ENCODE measurements at places on chromosomes 2 and 18.

GRCh38 chr2:181771356-181771755 is 91.0 kb upstream of the NEUROD1 start:
- peaks cover 5% of the 10 kb centered on the region for H3K27me3 ChIP-seq
- H3K36me3 ChIP-seq, result no peaks in the 10 kb centered on the region

DNA sequence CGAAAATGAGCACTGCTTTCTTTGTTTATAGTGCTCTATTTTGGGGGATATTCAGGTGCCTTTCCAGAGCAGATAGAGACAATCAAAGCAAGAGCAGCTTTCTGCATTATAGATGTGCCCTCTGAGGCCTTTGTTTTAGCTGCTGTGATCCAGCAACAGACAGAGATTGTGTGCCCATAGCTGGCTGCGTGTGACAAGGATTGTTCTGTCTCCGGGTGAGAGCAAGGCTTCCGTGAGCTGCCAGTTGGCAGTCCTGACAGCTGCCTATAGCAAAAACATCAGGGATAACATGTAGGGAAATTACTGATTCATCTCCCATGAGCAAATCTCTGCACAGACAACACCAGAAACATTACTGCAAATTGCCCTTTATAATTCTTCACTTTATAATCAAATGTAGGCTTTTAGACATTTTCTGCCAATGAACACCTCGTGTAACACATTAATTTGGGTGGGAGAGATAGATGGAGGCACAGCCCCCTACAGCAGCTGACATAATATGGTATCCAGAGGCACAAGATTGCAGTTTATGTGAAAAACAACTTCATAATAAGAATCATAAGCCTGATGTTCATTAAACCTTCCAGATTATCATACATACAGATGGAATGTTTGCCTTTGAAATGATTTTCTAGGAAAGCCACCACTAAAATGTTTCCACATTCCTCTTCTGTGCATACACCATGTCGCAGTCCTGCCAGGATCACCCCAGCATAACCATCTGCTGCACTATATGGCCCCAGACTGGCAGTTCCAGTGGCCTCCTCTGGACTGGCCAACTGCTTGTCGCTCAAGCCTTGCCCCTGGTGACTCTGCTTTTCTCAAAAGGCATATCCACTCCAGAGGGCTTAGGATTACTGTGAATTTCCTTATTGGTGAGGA is 131.2 kb downstream of the TRIB2 start:
- H3K27ac ChIP-seq, result no peak overlapping the region
- peaks cover 18% of the 10 kb centered on the region for H3K27me3 ChIP-seq
- no peaks in the 10 kb centered on the region for H3K36me3 ChIP-seq
- DNase-seq, result no peak

DNA sequence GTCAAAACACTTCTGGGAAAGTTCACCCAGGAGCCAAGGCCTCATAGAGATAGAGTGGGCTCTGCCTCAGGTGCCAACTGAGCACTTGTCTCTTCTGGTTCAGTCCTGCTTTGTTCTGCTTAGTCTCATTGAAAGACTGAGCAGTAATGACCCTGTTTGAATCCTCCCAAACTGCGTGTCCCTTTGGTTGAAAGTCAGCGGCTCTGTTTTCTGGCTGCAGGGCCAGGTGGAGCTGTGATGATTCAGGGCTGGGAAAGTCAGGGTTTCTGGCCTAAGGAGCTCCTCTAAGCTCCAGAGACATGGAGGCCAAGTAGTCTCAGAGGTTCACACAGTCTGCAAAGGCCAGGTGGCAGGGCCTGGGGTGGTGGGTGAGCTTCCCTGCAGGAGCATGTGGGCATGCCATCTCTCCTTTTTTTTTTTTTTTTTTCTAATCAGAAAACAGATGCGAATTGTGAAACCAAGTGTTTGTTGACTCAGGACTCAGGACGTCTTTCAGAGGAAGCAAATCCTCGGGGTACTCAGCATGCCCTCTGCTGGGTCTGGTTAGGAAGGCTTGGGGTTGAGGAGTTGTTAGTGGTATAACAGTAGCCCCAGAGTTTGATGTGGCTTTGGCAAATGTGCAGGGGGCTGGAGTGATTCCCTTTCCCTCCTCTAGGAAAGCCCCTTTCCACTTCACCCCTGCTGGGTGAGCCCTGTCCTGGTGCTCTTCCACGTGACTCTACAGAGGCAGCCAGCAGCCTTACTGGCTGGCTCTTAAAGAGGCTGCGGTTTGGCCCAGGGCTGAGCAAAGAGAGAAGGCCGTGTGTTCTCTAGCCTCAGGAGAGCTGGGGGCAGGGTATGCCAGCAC is 38.3 kb downstream of the TMEM17 start:
- no peaks in the 10 kb centered on the region for H3K27me3 ChIP-seq
- DNase-seq, result no peak
- H3K4me3 ChIP-seq, result no peak overlapping the region
- no peaks in the 10 kb centered on the region for H3K36me3 ChIP-seq

GRCh38 chr2:100730290-100730868 is 89.6 kb upstream of the NPAS2 start:
- H3K4me1 ChIP-seq, result peaks cover 6% of the 10 kb centered on the region
- H3K27me3 ChIP-seq, result peaks cover 1% of the 10 kb centered on the region
- no peak overlapping the region for H3K4me3 ChIP-seq
- H3K27ac ChIP-seq, result no peak overlapping the region

DNA sequence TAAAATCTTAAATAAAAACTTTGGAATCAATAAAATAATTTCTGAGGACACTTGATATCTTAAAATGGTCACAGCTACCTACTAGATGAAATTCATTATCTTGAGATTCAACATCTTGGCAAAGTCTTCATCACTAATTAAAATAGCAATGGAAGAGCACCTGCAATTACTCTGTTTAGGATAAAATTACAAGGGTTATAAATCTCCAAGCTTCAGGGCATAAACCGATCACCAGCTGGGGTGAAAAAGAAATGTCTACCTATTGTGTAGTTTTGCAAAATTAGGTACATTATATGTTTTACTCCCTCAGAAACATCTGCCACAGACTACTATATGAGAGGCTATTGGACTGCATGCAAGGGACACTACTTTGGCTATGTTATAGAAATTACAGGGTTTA is 327.1 kb downstream of the CCDC178 start:
- DNase-seq, result no peak
- no peaks in the 10 kb centered on the region for H3K27me3 ChIP-seq
- no peak overlapping the region for H3K4me3 ChIP-seq
- no peaks in the 10 kb centered on the region for H3K36me3 ChIP-seq

- no peak overlapping the region for H3K27ac ChIP-seq
- H3K27me3 ChIP-seq, result no peaks in the 10 kb centered on the region
- no peaks in the 10 kb centered on the region for H3K36me3 ChIP-seq
- peaks cover 13% of the 10 kb centered on the region for H3K4me1 ChIP-seq
- no peak overlapping the region for H3K4me3 ChIP-seq
These were observed 243.2 kb upstream of the BOD1L2 start for GRCh38 chr18:56903686-56904085.

- H3K27ac ChIP-seq, result no peak overlapping the region
- no peaks in the 10 kb centered on the region for H3K36me3 ChIP-seq
- H3K4me3 ChIP-seq, result no peak overlapping the region
These were observed 201.0 kb upstream of the COPS8 start for GRCh38 chr2:236884569-236885175.

GRCh38 chr2:68237976-68238580 is 14.3 kb downstream of the PPP3R1 start:
- H3K27ac ChIP-seq, result peak overlapping the region; percentile 7
- H3K27me3 ChIP-seq, result no peaks in the 10 kb centered on the region

DNA sequence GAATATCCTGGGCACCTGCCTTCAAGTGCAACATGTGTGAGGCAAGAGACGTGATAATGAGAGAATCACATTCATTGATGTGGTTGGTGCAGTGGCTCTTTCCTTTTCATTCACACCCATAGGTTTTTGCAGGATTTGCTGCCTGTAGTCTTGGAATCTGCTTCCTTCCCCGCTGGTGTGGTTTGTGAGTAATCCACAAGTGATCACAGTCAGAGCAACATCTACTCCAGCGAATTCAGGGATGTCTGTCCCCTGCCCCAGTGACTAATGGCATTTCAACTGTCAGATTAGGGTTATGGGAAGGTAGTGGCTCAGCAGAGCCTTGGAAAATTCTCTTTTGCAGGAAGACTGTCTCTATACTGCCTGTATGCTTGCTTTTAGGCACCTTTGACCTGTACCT is 225.5 kb upstream of the RBMS1 start:
- H3K36me3 ChIP-seq, result no peaks in the 10 kb centered on the region
- H3K27me3 ChIP-seq, result no peaks in the 10 kb centered on the region
- no peak overlapping the region for H3K4me3 ChIP-seq
- H3K4me1 ChIP-seq, result no peaks in the 10 kb centered on the region

GRCh38 chr2:29990129-29990528 is 68.7 kb upstream of the ALK start:
- H3K4me1 ChIP-seq, result no peaks in the 10 kb centered on the region
- no peak for DNase-seq
- H3K36me3 ChIP-seq, result no peaks in the 10 kb centered on the region
- H3K27ac ChIP-seq, result no peak overlapping the region
- peaks cover 4% of the 10 kb centered on the region for H3K27me3 ChIP-seq

DNA sequence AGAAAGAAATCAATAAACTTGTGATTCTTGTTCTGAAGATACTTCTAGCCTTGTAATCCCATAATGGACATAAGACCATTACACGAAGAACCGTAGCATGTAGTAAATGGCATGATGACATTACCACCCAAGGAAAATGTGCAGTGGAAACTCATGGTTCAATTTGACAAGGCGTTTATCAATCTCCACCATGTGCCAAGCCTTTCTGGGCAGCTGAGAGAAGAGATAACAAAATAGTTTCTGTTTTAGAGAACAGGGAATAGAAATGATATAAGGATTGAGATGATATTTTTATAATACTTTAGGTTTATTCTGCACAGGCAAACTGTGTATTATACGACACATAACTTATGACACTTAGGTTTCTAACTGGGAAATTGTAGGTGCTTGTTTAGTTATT is 19.2 kb downstream of the ABI2 start:
- H3K4me1 ChIP-seq, result peaks cover 3% of the 10 kb centered on the region
- DNase-seq, result no peak
- H3K4me3 ChIP-seq, result no peak overlapping the region
- no peak overlapping the region for H3K27ac ChIP-seq

GRCh38 chr2:217866457-217866856 is 136.3 kb downstream of the TNS1 start:
- no peak for DNase-seq
- no peaks in the 10 kb centered on the region for H3K36me3 ChIP-seq
- H3K27me3 ChIP-seq, result no peaks in the 10 kb centered on the region
- H3K4me1 ChIP-seq, result no peaks in the 10 kb centered on the region
- H3K4me3 ChIP-seq, result no peak overlapping the region
- no peak overlapping the region for H3K27ac ChIP-seq

GRCh38 chr2:216888887-216889622 is 29.2 kb upstream of the TNP1 start:
- H3K4me1 ChIP-seq, result no peaks in the 10 kb centered on the region
- DNase-seq, result no peak
- H3K4me3 ChIP-seq, result no peak overlapping the region
- H3K36me3 ChIP-seq, result no peaks in the 10 kb centered on the region
- peaks cover 1% of the 10 kb centered on the region for H3K27me3 ChIP-seq
- H3K27ac ChIP-seq, result no peak overlapping the region

GRCh38 chr2:16663121-16663905 is 2.3 kb downstream of the CYRIA start:
- H3K4me3 ChIP-seq, result no peak overlapping the region
- no peak overlapping the region for H3K27ac ChIP-seq
- peaks cover 14% of the 10 kb centered on the region for H3K4me1 ChIP-seq
- no peaks in the 10 kb centered on the region for H3K36me3 ChIP-seq

DNA sequence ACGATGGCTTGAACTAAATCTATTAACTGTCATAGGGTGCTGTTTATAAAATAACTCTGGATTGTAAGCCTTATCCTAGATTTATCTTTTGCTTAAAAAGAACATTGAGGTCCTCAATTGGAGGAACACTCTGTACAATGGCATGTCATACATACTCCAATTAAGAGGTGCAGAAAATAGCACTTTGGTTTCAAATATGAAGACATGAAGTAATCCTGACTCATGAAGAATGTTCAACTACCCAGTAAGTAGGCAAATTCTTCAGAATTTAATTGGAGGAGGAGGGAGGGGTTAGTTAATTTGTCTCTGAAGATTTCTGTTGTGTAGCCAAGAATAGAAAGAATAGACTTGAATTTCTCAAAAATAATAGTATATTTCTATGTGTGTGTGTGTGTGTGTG is 36.1 kb downstream of the DCC start:
- no peaks in the 10 kb centered on the region for H3K27me3 ChIP-seq
- H3K4me3 ChIP-seq, result no peak overlapping the region
- H3K36me3 ChIP-seq, result no peaks in the 10 kb centered on the region
- H3K4me1 ChIP-seq, result no peaks in the 10 kb centered on the region
- H3K27ac ChIP-seq, result no peak overlapping the region
- no peak for DNase-seq

DNA sequence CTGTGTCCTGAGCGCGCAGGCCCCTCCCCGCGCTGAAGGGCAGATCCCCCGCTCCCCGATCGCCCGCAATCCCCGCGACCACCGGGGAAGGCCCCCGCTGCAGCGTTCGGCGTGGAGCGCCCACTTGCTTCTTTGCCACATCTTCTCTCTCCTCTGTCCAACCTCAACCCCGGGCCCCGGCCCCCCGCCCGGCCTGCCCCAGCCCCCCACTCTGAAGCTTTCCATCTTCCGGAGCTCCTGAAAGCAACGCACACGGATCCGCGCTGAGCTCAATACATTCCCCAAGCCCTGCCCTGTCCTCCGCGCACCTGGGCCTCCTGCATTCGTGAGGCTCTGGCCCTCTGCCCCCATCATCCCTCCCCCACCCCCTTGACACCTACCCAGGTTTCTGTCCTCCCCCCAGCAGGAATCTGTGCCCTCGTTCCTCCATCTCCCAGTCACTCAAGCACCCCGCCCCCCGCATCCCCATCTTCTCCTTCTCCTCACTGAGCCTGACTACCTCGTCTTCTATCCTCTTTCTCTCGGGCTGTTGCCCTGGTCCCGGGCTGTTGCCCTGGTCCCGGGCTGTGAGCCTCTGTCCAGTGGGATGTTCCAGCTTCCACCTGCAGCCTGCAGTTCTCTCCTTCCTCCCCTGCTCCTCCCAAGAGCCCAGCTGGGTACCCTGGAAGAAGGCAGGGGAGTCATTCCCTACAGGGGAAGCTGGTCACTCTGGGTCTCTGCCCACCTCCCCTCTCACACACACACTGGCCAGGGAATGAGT is 7.8 kb downstream of the SPEG start:
- peaks cover 17% of the 10 kb centered on the region for H3K27me3 ChIP-seq
- no peaks in the 10 kb centered on the region for H3K36me3 ChIP-seq
- peaks cover 17% of the 10 kb centered on the region for H3K4me1 ChIP-seq
- DNase-seq, result no peak
